ENCODE measurements at places on chromosomes 5 and 9. TPM values are rescaled to one million over a fixed set of nuclear protein-coding genes. Genes with fewer than 3 reads are reported as not detected.

Gene SLC6A7
- total RNA-seq, result not detected

Gene ASS1
- 9.8 TPM for total RNA-seq

Gene NR5A1
- not detected for total RNA-seq

Gene PTPDC1
- total RNA-seq, result 5.6 TPM

Gene ENTPD2
- not detected for total RNA-seq

Gene DMRT3
- total RNA-seq, result not detected

Gene CCL27
- total RNA-seq, result not detected

Gene PCA3
- not detected for total RNA-seq

Gene BARX1
- 7.6 TPM for total RNA-seq

Gene PCDHGA12
- total RNA-seq, result not detected

Gene DNLZ
- total RNA-seq, result 17.4 TPM

Gene LCN15
- total RNA-seq, result not detected

Gene SELENOP
- total RNA-seq, result not detected

Gene SHISAL2B
- not detected for total RNA-seq

Gene SPATA31A3
- total RNA-seq, result not detected

Gene TNC
- total RNA-seq, result 0.05 TPM

Gene CDKN2B-AS1
- 0.81 TPM for total RNA-seq

Gene IL9
- not detected for total RNA-seq

Gene ITK
- 229 TPM for total RNA-seq

Gene GHR
- total RNA-seq, result not detected

Gene GABRA1
- not detected for total RNA-seq

Gene ZNF608
- total RNA-seq, result not detected

Gene SLCO4C1
- 0.45 TPM for total RNA-seq

Gene ANKRD34B
- total RNA-seq, result not detected

Gene NUDT12
- 2.7 TPM for total RNA-seq

Gene PCDHGB4
- total RNA-seq, result not detected

Gene GKAP1
- 4.4 TPM for total RNA-seq

Gene SLC25A48
- not detected for total RNA-seq

Gene EIF4E1B
- total RNA-seq, result not detected

Gene CCIN
- total RNA-seq, result not detected

Gene PRDM9
- not detected for total RNA-seq

Gene BAAT
- total RNA-seq, result not detected

Gene ZCCHC7
- 32.9 TPM for total RNA-seq

Gene RGS7BP
- not detected for total RNA-seq

Gene SLC6A3
- not detected for total RNA-seq

Gene NME5
- not detected for total RNA-seq

Gene MEF2C
- total RNA-seq, result 0.27 TPM

Gene CKMT2
- total RNA-seq, result not detected

Gene PCDHA6
- total RNA-seq, result not detected

Gene JAK2
- total RNA-seq, result 28.4 TPM

Gene BTNL9
- total RNA-seq, result not detected

Gene TTLL11
- total RNA-seq, result 0.56 TPM

Gene PLPP7
- total RNA-seq, result not detected

Gene IL17B
- not detected for total RNA-seq

Gene GOLGA1
- total RNA-seq, result 21.6 TPM

Gene NDOR1
- total RNA-seq, result 29.5 TPM

Gene IL5
- total RNA-seq, result 1.6 TPM

Gene THBS4
- total RNA-seq, result 2.5 TPM

Gene DBH
- total RNA-seq, result not detected

Gene REEP2
- 3.1 TPM for total RNA-seq

Gene SHC3
- not detected for total RNA-seq

Gene CTSV
- 0.16 TPM for total RNA-seq

Gene GPSM1
- 10.0 TPM for total RNA-seq

Gene ARSI
- not detected for total RNA-seq

Gene ANKRD20A1
- 1.2 TPM for total RNA-seq

Gene MYMK
- not detected for total RNA-seq

Gene PALM2AKAP2
- total RNA-seq, result not detected

Data from activated CD8-positive, alpha-beta T cell treated with anti-CD3 and anti-CD28 coated beads for 36 hours (primary cell).